ENCODE measurements at places on chromosomes 13 and 19.
A peak's percentile ranks its signal among the peaks of the same experiment; 100 is the strongest.

DNA sequence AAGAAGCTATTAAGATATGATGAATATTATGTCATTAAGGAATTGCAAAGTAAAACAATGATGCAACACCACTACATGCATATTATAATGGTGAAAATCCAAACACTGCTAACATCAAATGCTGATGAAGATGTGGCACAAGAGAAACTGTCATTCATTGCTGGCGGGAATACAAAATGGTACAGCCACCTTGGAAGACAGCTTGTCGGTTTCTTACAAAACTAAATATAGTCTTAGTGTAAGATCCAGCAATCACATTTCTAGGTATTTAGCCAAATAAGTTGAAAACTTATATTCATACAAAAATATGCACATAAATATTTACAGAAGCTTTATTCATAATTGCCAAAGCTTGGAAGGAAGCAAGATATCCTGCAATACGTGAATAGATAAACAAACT, 114.9 kb upstream of the EDNRB start:
- DNase-seq = no peak

- peak; percentile 77 for DNase-seq
Measured at GRCh38 chr19:34096020-34096915, 76.0 kb upstream of the LSM14A start.

DNA sequence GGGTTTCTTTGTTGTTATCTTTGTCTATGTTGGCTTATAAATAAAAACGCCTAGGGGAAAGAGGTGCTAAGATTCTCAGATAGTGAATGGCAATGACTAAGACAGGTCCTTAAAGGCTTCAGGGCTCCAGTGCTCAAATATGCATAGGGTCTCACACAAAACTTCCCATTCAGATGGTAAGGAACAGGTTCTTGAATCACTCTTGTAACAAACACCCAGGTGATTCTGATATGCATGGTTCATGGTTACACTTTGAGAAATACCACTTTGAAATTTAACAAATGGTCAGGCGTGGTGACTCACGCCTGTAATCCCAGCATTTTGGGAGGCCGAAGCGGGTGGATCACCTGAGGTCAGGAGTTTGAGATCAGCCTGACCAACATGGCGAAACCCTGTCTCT, 17.1 kb downstream of the NUDT15 start:
- no peak for DNase-seq

DNA sequence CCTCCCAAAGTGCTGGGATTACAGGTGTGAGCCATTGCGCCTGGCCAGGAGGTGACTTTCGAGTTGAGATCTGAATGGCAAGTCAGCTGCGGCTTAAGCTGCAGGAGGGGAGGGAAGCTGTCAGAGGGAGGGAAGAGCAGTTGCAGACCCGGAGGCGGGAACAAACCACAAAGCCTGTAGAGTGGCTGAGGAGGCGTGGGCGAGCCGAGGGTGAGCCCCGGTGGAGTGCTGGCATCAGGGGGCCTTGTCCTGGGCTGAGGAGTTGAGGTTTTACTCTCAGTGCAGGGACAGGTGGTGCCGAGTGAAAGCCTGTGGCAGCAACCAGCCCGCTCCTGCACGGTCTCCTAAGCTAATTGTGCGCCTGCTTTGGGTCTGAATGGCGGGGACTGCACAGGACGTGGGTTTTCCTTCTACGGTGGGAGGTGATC, 24.2 kb downstream of the PPP1R37 start:
- no peak for DNase-seq

DNA sequence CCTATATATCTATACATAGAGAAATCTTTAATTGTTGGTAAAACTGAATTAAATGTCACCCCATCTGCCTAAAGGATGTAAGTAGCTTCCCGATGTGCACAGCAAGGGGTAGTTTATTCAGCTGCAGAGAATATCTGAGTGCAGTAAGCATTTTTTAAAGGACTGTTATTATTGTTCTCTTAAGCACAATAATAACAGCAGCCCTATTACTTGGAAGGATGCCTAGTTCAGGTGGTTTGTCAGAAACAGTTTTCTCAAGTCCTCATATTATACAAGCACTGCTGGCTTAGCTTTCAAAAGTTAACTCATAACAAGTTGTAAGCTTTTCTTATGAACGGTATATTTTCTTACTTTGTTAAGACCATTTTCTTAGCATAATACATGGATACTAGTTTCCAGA, 142.6 kb downstream of the CRYL1 start:
- peak; percentile 49 for DNase-seq

DNA sequence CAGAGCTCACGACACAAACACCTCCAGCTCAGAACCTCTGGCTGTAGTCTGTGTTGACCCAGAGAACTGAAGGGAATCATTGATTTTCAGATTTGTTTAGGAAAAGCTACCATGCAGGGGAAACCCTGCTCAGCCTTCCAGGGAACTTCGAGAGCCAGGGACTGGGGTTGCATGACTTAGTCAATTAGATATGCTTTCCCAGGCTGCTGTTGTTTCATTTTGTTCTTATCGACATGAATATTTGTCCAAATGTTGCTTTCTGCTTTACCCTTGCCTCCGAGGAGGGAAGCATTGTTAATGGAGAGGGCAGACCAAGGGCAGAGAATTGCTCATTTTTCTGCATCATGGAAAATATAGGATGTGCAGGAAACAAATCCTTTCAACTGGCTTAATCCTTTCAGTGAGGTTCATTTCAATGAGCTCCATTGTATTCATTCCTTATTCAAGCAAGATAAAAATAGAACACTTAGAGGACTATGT, 82.5 kb downstream of the KLF5 start:
- DNase-seq = peak; percentile 83

DNA sequence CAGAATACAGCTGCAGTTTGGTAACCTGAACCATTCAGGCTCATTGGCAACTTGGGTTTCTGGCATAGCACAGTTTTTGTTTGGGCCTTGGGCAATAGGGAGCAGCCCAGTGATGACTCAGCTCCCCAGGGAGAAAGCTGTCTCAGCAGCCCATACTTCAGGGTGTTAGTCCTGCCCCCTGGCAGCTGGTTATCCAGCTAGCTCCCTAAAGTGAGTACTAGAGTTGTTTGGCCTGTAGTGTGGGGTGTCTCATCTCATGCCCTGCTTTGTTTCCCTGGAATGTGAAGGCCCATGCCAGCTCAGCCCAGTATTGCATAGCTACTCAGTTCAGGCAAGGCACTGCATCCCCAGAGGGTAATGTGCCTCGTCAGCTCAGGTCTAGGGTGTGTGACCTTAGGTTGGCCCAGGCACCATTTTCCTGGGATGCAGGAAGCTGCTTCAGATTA, 18.2 kb upstream of the ZNF543 start:
- no peak for DNase-seq

- no peak for DNase-seq
Measured at GRCh38 chr13:42394361-42394708, 122.4 kb downstream of the AKAP11 start.

GRCh38 chr19:746208-746819, 4.6 kb upstream of the MISP start:
- DNase-seq = no peak

- no peak for DNase-seq
Measured at GRCh38 chr13:100433475-100433874, 155.1 kb downstream of the GGACT start.

GRCh38 chr19:28582796-28583195, 630.2 kb downstream of the UQCRFS1 start:
- DNase-seq = no peak
